NCI-H2171 treated with DMSO at 0.1 percent for 48 hours (cell line): ENCODE measurements at places on chromosomes 11 and 22.

GRCh38 chr22:43249789-43250471 is 63.0 kb upstream of the TTLL12 start:
- no peak for DNase-seq

DNA sequence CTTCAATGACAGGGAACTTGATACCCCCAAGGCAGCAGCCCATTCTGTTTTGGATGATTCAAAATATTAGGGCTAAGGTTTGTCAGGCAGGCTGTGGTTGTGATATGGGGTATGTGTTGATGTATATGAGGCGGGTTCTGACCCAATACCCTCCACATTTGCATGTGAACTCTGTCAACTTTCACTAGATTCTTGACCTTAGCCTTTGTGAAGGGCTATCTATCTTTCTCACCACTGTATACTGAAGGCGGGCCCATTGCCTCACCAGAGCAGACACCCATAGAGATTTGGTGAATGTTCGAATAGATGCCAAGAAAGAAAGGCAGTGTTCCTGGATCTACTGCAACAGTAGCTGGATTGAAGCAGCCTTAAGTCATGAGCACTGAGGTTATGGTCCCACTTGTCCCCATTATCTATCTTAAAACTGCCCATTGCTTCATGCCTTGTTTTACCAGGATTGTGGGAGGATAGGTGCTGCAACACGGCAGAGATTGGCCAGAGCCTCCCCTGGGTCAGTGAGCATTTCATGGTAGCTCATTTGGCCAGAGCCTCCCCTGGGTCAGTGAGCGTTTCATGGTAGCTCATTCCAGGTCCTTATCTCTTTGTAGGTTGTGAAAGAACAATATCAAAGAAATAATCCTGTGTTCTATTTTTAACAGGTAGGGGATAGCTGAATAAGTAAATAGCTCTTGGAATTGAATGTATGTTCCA is 399.6 kb downstream of the TMEM135 start:
- no peak for DNase-seq

DNA sequence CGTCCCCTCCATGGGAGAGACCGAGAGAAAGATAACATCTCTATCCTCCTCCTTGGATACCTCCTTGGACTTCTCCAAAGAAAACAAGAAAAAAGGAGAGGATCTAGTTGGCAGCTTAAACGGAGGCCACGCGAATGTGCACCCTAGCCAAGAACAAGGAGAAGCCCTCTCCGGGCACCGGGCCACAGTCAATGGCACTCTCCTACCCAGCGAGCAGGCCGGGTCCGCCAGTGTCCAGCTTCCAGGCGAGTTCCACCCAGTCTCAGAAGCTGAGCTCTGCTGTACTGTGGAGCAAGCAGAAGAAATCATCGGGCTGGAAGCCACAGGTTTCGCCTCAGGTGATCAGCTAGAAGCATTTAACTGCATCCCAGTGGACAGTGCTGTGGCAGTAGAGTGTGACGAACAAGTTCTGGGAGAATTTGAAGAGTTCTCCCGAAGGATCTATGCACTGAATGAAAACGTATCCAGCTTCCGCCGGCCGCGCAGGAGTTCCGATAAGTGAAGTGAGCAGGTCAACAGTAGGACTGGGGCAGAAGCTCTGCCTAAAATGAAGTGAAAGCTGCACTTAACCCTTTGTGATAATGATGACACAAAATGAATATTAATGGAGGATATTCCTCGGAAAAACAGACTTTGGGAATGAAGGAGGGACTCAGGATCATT is 65.3 kb downstream of the WNT11 start:
- no peak for DNase-seq

- DNase-seq = no peak
Observed at GRCh38 chr11:20278727-20279126, 84.8 kb upstream of the HTATIP2 start.

DNA sequence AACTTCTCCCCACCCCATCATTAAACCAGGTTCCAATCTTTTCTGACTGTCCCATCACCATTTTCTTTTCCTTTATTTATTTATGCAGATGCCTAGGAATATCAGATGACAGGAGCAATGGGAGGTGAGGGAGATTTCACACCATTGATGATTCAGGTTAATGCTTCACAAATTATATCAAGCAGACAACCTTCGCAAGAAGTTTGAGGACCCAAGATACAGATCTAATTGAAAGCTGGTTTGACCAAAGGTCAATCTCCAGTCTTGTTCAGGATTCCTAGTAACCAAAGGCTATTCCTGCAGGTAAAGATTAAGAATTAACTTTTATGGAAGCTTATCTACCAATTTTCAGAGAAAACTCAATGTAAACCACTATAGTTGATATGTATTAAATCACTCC is 54.4 kb downstream of the SLC35F2 start:
- DNase-seq = no peak

GRCh38 chr22:37601540-37602442 is 6.8 kb upstream of the GGA1 start:
- DNase-seq = no peak

DNA sequence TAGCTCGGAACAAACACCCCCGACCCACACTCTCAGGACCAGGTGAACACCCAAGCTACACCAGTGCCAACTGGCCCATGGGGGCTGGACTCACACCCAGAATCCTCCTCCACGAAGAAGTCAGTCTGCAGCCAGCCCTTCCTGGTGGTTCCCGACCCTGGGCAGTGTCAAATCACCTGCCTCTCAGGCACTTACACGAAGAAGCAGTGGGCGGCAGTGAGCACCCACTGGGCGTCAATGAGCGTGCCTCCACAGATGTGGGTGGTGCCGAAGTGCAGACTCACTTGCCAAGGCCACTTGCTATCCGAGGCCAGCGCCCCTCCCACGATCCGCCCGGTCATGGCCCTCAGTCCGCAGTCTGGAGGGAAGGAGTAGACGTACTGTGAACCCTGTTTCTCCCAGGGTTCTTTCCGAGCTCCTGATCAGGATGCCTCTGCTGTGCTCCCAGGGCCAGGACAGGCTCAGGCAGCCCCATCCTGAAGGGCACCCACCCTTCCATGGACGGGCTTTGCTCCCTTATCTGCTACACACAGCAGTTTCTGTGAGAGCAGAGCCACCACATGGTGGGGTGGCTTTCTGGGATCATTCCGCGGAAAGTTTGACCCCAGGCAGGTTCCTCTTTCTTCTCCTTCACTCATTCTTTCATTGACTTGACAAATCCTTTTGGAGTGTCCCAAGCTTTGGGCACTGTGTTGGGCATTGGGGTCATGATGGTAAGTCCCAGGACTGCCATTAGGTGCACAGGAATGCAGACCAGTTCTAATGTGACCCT is 19.4 kb downstream of the TMPRSS13 start:
- no peak for DNase-seq

- DNase-seq = no peak
Observed at GRCh38 chr11:112841729-112842128, 119.5 kb upstream of the NCAM1 start.
